ENCODE measurements at places on chromosomes 6 and 20.

- no peak for DNase-seq
Measured at GRCh38 chr6:37451441-37452193, 18.6 kb downstream of the CMTR1 start.

DNA sequence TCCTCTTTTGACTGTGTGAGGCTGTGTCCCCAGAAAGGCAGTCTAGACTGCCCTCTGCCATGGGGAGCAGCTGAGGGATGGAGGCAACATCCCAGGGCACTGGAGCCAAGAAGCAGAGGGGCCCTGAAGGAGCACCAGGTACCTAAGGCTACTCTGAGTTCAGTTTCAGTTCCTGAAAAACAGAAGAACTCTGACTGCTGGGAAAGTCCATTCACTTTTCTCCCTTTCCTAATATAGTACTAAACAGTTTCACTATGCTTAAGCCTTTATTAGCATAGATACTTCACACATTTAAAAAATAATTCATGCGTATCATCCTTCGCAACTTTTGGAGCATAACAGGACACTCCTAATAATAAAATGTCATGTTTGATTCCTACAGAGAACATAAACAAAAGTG, 130.0 kb downstream of the FOXC1 start:
- DNase-seq = no peak

DNA sequence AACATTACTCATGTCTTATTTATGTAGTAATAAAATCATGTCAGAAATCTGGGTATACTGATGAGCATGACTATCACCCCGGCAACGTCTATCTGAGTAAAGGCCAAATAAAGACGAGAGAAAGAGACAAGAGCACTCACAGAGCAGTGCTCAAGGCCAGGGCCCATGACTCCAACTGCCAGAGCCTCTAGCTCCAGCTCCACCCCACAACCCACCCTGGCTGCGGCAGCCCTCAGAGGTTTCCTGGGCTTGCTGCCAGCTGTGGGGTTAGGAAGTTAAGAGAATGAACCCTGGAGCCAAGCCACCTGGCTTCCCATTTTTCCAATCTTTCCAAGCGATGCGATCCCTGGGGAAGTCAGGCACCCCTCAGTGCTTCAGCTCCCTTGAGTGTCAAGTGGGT, 92.0 kb upstream of the PAX1 start:
- no peak for DNase-seq

DNA sequence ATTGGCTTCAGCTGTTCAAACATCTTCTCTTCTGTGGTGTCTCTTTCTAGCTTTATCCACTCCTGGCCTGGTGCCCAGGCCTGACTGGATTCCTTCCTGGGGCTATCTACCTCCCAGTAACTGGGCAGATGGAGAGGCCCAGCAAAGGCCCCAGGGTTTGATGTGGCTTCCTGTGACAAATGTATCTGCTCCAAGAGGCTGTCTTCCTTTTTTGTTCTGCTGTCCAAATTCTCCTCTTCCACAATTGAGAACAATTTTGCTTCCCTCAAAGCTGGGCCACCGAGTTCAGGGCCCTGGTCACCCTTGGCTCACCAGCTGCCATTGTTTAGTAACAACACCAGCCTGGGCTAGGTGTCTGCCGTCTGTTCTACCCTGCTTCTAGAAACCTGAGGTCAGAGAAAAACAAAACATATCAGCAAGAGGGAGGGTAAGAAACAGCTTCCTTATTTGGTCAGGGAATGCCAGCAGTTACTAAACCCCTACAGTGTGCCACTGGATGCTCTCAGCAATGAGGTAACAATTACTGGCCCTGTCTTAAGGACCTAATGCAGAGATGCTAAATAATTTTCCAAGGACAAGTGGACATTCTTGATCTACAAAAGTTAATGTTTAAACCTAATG, 3.9 kb downstream of the ZFP57 start:
- DNase-seq = no peak

- DNase-seq = no peak
Measured at GRCh38 chr6:112620812-112621569, 273.9 kb downstream of the RFPL4B start.
